Activated CD4-positive, alpha-beta T cell treated with anti-CD3 and anti-CD28 coated beads for 4 hours (primary cell): ENCODE measurements at places on chromosomes 12 and 14.

DNA sequence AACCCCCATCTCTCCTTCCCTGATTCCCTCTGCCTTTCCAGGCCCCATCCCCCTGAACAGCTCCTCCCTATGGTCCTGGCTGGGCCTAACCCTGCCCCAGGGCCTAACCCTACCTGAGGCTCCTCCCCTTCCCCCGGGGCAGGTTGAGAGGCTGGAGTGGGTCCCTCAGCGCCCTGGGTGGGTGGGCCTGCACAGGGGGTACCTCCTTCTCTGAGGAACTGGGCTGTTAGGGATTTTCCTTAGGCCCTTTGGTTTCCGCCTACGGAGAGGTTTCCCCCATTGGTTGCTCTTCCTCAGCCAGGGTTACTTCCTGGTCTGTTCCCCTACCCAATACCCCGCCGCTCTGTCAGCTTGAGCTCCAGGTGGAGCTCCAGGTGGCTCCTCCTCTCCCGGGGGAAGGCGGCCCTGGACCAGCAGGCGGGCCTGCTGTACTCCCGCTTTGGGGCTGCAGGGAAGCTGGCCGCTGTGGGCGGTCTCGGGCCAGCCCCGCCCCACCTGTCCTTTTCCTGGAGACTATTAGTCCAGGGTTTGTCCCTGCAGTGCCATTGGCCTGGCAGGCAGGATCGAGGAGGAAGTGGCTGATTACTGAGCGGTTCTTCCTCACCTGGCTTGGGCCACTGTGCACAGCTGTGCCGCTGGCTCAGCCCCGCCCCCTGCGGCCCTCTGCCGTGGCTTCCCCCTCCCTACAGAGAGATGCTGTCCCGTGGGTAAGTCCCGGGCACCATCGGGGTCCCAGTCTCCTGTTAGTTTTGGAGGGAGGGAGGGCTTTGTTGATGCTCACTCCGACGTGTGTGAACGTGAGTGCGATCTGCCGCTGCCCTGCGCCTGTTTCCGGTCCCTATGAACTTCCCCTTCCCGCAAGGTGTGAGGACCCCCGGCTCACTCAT is 2.5 kb downstream of the C12orf57 start:
- no peak for DNase-seq

DNA sequence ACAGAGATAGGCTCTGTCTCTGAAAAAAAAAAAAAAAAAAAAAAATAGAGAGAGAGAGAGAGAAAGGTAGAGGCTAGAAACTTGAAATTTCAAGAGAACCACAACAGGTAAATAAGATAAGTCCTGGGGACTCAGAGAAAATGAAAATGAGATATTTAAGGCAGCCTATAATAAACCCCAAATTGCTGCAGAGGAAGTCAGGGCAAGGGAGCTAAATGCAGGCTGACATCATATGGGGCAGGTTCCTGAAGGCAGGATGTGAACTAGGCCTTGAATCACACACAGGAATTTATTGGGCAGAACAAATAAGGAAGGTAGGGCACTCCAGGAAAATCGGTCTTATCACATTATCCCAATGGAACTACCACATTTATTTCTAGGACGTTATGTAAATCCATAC is 54.9 kb upstream of the NUDT4 start:
- DNase-seq: no peak

- no peak for DNase-seq
Measured at GRCh38 chr12:120851444-120851843, 52.7 kb downstream of the SPPL3 start.

DNA sequence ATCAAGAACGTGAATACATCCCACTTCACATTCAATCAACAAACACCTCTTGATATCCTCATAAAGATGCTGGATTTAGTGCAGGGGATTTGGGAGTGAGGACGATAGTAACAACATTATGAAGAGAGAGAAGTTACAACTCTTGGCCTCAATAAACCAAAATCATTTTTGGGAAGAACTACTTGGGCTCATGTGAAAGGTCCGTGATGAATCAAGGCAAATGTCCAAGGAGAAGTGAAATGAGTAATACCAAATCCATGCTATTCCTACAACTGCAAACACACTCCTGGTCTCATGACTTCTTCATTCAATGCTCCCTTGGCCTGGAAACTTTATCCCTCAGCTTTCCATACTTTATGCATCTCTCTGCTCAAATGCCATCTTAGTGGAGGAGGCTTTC is 162.0 kb upstream of the LMNTD1 start:
- DNase-seq: no peak

- no peak for DNase-seq
Measured at GRCh38 chr14:76927971-76928700, 100.4 kb downstream of the IRF2BPL start.

- peak; percentile 14 for DNase-seq
Measured at GRCh38 chr12:123034865-123035264, 54.4 kb downstream of the ARL6IP4 start.

DNA sequence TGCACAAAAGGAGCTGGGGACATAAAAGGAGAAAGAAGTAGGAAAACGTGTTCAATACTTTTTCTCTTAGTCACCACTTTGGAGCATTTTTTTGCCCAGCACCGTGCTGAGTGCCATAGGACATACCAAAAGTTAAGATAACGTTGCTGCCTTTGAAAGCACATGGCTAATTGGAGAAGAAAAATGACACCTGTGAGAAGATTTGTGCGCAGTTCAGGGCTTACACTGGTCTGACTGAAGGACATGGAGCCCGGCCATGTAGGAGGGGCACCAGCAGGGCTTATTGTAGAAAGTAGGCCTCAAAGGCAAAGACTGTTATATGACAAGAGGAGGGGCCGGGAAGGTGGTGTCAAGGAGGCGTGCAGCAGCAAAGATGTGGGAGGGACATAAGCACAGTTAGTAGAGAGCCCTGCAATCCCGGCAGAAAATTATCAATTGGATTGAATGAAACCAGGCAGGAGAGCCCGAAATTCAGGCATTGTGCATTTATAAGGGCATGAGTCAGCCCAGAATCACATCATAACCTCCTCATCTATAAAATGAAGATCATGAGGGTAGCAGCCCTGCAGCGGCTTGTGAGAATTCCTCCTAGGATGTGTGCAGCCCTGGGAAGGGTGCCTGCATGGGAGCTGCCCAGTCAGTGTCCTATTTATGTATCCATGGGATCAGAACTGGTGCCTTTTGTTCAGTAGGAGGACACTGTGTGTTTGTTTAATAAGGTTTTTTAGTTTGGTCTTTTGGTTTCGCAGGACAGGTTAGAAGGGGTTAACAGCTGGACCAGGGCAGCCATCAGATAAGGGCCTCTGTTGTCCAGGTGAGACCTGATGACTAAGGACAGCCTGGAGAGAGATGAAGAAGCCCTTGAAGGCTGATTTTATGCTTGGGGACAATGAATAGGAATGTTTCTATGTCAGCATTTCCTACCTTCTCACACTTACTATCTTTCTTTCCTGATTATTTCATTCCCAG is 122.4 kb downstream of the GPR135 start:
- no peak for DNase-seq
